Esophagus muscularis mucosa (tissue), 4 donors: ENCODE measurements at places on chromosomes 12 and 14. TPM values are rescaled to one million over a fixed set of nuclear protein-coding genes. Genes with fewer than 3 reads are reported as not detected.

GRCh38 chr12:93002293-93003054 is 73.4 kb upstream of the EEA1 start:
- DNase-seq: no peak

DNA sequence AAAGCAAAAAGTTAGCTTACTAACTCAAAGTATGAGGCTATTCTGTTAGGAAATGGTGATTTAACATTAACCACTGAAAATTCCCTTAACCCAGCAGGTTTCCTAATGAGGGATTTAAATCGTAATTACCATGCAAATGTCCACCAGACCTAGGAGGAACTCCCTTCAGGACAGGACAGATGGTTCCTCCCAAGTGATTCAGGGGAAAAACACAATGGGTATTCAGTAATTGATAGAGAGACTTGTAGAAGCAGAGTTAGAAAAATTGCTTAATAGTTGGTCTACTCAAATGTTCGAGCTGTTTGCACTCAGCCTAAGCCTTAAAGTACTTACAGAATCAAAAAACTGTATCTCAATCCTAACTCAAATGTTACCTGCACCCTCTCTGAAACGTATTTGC is 21.6 kb downstream of the RERGL start:
- DNase-seq: no peak

The IGFBP6 gene
- total RNA-seq: 779 TPM

The ZNF891 gene
- 2.7 TPM for total RNA-seq

- DNase-seq: no peak
Measured at GRCh38 chr12:90268574-90268973, 559.9 kb upstream of the ATP2B1 start.

GRCh38 chr14:104135904-104136471 is 2.4 kb upstream of the KIF26A start:
- DNase-seq: no peak

DNA sequence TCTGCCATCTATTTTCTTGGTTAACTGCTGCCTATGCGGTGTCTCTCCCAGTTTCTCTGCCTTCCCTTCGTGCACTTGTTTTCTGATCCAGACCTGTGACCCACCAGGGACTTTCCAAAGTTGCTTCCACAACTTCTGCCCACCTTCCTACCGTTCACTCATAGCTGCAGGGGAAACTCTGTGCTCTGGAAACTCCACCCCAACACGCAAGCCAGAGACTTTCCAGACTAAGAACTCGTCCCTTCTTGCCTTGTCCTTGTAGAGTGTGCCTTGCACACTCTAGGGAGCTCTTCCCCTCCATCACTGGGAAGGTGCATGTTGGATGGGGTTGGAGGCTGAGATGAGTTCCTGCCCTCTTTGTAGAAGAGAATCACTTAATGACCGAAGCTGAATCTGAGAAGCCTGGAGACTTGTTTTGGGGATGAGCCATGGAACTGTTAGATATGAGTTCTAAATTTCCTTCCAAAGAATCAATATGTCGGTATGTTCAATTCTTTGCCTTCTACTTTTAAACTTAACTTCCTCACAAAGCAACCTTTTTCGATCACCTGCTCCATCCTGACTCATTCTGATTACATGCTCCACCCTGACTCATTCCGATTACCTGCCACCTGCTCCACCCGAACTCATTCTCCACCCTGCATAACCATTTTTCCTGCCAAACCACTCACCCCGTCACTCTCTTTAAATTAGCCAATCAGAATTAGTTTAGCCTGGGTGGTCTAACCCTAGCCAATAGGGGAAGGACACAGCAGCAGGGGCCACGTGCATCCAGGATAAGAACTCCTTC is 82.1 kb upstream of the CAPRIN2 start:
- DNase-seq: no peak

The EVL gene
- total RNA-seq: 32.8 TPM

DNA sequence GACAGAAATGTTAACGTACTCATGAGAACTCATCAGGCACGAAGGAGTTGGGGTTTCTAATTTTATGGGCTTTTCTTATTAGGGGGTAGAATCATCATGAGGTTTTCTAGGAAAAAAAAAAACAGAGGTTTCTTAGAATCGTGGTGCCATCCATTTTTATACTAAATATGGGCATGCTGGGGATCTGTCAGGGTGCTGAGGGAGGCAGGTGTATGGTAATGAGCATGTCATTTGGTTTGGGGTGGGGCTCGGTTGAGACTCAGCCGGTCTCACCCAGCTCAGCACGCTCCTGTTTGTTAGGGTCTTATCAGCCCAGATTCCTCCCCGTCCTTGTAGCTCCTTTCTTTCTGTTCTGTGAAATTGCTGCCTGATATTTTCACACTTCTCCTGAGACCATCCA is 98.2 kb downstream of the DICER1 start:
- no peak for DNase-seq
